ENCODE measurements at places on chromosomes 5 and 9. TPM values are rescaled to one million over a fixed set of nuclear protein-coding genes. Genes with fewer than 3 reads are reported as not detected.
A peak's percentile ranks its signal among the peaks of the same experiment; 100 is the strongest.

- DNase-seq: no peak
These were observed 18.1 kb upstream of the RPL26L1 start for GRCh38 chr5:172941067-172941516.

DNA sequence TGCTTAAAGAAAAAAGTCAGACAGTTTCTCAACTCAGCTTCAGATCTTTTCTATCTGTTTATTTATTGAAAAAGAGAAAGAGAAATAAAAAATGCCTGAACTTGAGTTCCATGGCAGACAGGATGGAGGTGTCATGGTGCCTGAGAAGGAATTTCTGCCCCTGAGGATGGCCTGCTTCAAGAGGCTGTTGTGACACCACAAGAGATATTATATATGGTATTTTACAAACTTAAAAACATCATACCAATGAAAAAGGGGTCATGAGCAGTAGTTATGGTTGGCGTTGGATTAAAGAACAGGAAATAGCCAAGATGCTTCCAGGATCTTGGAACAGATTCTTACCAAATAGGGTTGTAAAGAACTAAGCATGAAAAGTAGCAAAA lies 344.6 kb downstream of the GLIS3 start:
- no peak for DNase-seq

DNA sequence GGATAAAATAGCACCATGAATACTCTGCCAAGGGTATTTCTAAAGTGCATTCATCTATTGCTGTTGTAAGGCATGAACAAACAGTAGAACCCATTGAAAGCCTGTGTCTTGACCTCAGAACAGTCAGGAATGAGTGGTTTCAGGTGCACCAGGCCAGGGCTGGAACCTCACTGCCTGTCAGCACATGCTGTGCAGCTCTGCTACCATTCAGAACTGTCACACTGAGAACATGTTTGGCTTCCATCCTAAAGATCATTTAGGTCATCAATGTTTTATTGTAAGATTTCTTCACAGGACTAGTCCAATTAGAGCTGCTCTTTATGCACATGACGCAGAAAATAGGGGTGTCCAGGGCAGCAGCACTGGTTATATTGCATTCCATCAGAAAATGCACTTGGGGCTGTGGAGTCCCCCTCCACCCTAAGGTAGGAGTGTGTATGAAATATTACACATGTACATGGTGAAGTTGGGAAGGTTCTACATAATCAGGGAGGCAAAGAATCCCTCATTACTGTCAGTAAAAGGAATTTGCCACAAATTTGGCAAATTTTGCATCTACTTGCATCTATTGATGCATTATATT lies 408.0 kb downstream of the CTNND2 start:
- no peak for DNase-seq

DNA sequence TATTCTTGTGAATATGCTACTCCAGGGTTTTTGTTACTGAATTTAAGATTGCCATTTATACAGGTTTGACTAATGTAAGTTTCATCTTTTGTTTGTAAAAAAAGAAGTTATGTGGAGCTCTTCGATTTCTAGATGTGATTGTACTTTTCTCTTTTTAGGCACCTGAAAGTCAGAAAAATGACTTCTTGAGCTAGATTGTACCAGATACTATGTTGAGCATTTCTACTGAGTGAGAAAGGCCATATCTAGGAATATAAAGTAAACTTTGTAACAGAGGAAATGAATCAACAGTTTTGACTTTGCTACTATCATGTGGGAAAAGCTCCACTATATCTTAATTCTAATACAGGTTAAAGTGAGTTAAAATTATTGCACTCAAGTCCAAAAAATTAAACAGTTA lies 25.1 kb downstream of the SMC5 start:
- no peak for DNase-seq

- no peak for DNase-seq
These were observed 136.4 kb downstream of the KDM4C start for GRCh38 chr9:6894135-6894534.

GRCh38 chr9:31023847-31024246 lies 1360.6 kb upstream of the ACO1 start:
- peak; percentile 22 for DNase-seq

DNA sequence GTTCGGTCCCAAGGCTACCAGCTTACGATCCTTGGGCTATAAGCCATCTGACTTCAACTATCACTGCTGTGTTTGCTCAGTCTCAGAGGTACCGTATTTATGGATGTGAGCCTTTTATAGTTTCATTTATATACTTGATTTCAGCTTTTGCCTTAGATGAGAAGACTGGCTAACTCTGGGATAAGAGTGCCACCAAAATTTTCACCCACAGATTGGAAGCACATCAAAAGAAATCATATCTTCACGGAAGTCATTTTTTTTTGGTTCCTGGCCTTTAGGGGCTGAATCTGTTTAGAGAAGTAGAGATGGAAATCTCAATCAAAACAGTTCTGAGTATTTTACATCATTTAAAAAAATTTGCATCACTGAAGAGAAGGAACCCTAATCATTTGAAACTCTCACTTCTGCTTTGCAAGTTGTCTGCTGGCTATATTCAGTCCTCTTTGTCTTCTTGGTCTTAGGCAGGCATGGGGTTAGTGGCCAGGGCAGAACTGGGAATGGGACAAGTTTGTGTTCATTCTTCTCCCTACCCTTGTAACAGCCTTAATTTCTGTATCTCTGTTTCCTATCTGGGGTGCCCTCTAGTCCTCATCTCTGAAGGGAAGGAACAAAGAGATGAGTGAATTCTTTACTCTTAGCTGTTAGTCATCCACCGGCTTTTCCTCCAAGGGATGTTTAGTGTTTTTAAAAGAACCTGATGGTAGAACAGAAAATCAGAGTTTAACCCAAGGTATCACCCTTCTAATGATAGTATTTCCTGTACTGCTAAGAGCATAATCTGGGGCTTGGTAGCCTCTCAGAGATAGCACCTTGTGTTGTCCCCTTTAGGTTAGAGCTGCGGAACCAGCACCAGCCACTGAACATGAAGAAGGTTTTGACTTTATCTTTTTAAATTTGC lies 14.1 kb upstream of the TNFAIP8 start:
- no peak for DNase-seq

GRCh38 chr5:173327948-173328843 lies at the start of gene STC2:
STC2 (minus strand) TSS chr5:173328414; CDS start chr5:173328193, 221 bp downstream.
- DNase-seq: peak; percentile 63

DNA sequence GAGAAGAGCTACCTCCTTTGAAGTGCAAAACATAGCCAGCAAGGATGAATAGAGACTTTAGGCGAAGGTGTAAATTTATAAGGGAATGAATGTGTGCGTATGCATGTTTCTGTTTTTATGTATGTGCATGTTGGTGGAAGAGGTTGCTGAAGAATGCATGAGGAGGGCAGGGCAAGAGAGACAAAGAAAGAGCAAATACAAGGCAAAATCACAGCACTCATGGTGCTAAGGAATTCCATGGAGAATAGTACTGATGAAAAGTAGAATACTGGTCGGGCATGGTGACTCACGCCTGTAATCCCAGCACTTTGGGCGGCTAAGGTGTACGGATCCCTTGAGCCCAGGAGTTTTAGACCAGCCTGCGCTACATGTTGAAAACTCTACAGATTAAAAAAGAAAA lies 762.1 kb upstream of the PTPRD start:
- DNase-seq: no peak

DNA sequence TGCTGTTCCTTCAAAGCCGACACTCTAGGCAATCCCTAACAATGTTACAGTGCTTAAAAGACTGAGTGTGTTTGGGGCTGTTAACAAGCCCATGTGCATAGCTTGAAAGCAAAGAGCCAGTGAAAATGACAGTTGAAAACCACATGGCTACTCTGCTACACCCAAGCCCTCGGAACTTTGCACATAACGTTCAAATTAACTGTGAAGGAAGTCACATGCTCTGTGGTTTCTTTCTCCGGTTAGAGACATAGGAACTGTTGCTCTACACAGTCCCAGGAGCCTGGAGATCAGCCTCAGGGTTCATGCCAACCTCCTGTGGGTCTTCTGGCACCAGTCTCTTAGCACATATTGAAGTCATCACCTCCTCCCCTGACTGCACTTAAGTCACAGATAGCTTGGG lies 51.1 kb downstream of the C9orf152 start:
- peak; percentile 69 for DNase-seq

DNA sequence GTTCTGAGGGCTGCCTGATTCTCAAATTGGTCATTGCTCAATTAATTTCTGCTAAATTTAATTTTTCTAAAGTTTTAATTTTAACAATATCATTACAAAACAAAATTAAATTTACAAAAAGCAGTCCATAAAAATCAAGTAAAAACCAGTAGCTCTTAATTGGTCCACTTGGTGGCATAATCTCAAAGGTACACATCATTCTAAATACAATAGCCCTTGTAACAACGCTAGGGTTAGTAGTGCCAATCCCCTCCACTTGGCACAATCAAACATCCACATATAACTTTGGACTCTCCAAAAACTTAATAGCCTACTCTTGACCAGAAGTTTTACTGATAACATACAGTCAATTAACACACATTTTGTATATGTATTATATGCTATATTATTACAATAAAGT lies 1.9 kb upstream of the NDUFB6 start:
- DNase-seq: no peak

DNA sequence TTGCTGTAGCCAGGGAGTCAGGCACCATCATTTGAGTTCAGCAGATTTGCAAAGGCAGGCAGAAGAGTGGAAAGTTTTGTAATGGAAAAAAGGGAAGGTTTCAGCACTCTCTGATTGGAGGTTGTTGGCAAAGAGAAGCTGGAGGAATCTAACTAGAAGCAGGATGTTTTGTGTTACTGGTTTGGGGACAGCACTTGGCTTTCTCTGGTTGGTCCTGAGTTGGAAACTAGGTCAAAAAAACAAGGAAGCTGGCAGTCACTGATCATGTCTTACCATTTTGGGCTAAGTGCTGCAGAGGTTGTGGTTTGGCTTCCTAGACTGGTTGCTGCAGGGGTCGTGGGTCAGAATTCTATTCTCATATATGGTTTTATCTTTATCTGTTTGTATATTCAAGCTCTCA lies 189.8 kb downstream of the DRD1 start:
- no peak for DNase-seq

GRCh38 chr5:20536341-20536740 lies 548.3 kb upstream of the CDH18 start:
- no peak for DNase-seq

DNA sequence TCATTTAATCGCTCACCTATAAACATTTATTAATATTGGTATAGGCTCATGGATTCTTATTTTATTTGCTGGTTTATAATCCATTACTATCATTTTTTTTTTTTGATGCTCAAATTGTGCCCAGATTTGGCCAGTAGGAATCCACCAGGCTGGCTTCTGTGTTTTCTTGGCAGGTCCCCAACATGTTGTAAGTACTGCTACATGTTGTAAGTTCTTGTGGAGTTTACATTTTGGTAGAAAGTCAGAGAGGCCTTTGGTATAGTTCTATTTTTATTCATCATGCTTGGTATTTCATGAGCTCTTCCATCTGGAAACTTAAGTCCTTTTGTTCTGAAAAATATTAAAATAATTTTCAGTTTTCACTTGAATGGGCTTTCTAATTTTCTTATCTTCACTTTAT lies 47.1 kb downstream of the MAT2B start:
- DNase-seq: no peak

DNA sequence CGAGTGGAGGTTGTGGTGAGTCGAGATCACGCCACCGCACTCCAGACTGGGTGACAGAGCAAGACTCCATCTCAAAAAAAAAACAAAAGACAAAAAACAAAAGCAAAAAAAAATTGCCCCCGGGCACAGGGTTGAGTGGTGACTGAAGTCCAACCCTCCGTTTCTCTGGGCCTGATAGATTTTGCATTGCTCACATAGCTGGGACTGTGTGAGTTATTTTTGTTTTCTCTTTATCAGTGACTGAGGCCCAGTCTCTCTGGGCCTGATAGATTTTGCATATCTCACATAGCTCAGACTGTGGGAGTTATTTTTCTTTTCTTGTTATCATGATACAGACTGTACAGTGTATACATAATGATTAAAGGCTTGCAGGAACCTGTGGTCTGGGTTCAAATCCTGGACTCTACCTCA lies 2.6 kb upstream of the SLC28A3 start:
- peak; percentile 30 for DNase-seq

DNA sequence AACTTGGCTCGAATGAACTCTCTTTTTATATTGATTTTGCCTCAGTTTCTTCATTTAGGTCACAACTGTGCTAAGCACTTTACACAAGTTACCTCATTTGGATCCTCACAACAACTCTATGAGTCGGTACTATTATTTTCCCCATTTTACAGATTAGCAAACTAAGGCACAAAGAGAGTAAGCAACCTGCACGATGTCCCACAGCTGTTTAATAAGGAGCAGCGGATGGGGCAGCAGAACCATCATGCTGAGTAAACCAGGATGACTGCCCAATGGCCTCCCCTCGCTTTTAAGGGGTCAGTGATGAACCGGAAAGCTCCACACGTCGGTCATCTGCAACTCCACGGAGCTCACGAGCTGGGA lies 607 bp downstream of the PRELID2 start:
- no peak for DNase-seq

- DNase-seq: no peak
These were observed 53.3 kb downstream of the TRPC7 start for GRCh38 chr5:136311999-136312398.

GRCh38 chr5:168852329-168852728 lies 273.2 kb upstream of the PANK3 start:
- no peak for DNase-seq

DNA sequence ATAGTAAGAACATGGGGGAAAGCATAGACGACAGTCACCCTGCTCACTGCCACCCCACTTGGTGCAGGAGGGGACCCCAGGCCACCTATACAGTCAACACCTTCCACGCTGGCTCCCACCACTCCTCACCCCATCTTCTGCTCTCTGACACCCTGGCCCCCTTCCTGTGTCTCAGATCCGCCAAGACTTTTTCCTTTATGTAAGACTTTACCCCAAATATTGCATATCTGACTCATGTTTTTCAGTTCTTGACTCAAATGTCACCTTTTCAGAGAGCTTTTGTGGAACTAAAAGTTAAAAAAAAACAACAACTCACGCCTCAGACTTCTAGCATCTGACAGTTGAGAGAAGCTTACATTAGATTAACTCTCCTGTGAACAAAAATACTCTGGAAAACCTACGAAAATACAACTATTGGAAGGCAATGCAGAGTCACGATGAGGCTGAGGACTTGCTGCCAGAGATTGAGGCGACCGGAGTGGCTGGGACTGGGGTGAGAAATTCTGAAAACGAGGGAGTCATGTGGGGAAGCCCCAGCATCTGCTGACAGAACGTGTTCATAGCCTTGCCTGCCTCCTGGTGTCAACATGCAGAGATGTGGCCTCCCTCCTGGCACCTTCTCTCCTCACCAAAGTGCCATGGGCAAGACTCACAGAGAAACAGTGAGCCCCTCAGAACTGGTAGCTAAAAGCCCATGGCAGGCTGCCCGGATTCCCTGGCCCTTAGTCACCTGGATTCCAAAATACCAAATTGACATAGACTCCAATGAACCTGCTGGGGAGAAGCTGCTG lies 22.4 kb upstream of the FCN2 start:
- DNase-seq: no peak

IL3 gene
- total RNA-seq: not detected

FYB1 gene
- total RNA-seq: 0.25 TPM

LCN15 gene
- not detected for total RNA-seq

SAXO1 gene
- under 0.01 TPM for total RNA-seq

PCDHGA11 gene
- total RNA-seq: 1.4 TPM

GARIN3 gene
- total RNA-seq: not detected

RNF183 gene
- 0.80 TPM for total RNA-seq

SLC44A1 gene
- 90.4 TPM for total RNA-seq

FCN2 gene
- total RNA-seq: not detected

ZNF454 gene
- 0.69 TPM for total RNA-seq

IER5L gene
- total RNA-seq: 17.4 TPM

ERP44 gene
- 18.1 TPM for total RNA-seq

PTPRD gene
- total RNA-seq: 85.4 TPM

FOXD4L5 gene
- 0.17 TPM for total RNA-seq
